ENCODE measurements at places on chromosomes 6 and 20. TPM values are rescaled to one million over a fixed set of nuclear protein-coding genes. Genes with fewer than 3 reads are reported as not detected.

Gene SLC18B1
- 17.7 TPM for total RNA-seq

DNA sequence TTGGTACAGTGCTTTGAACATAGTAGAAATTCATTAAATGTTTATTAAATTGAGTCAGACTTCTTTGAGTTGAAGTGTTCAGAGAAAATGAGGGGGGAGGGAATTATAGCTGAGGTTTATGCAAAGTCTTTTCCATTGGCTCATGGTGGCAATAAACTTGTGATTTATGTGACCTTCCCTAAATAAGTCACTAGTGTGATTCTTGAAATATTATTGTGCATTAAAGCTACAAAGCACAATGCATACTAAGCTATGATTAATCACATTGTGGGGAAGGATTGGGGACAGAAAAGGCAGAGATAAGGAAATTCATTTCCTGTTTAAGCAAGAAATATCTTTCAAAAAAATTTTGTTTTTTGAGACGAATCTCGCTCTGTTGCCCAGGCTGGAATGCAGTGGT is 877.5 kb downstream of the TFAP2A start:
- no peak for DNase-seq

GRCh38 chr6:105994591-105995390 is 91.3 kb upstream of the PRDM1 start:
- DNase-seq = no peak

Gene OPRM1
- 1.2 TPM for total RNA-seq

- DNase-seq = no peak
These were observed 63.9 kb downstream of the PTPN1 start for GRCh38 chr20:50574108-50574507.

All from urinary bladder (tissue), 4 donors.